ENCODE measurements at places on chromosomes 7 and 10.
A peak's percentile ranks its signal among the peaks of the same experiment; 100 is the strongest.

- DNase-seq: no peak
Observed at GRCh38 chr10:82091413-82091812, 216.4 kb downstream of the NRG3 start.

- no peak for DNase-seq
Observed at GRCh38 chr10:76192694-76193320, 761.4 kb downstream of the LRMDA start.

- DNase-seq: no peak
Observed at GRCh38 chr10:89389254-89389653, 3.2 kb upstream of the IFIT1 start.

- DNase-seq: no peak
Observed at GRCh38 chr7:90532231-90532929, 62.9 kb downstream of the PTTG1IP2 start.

- DNase-seq: no peak
Observed at GRCh38 chr10:68099736-68100135, 9.6 kb upstream of the MYPN start.

DNA sequence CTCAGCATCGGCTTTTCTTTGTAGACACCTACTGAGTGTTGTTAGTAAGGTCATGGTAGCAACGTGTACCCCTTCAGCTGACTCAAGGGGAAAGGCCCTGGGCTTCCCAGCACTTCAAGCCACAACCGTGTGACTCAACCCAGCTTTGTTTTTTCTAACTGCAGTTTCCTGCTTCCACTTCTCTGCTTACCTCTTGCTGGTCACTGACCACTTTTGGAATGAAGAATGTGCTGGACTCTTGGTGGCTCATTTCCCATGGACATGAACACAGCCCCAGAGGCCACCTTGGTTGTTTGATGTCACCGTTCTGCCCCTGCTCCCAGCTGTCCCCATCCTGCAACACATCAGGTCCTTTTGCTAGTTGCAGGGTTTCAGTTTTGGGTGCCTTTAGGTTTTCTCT lies 69.5 kb upstream of the ZNF438 start:
- DNase-seq: peak; percentile 51

DNA sequence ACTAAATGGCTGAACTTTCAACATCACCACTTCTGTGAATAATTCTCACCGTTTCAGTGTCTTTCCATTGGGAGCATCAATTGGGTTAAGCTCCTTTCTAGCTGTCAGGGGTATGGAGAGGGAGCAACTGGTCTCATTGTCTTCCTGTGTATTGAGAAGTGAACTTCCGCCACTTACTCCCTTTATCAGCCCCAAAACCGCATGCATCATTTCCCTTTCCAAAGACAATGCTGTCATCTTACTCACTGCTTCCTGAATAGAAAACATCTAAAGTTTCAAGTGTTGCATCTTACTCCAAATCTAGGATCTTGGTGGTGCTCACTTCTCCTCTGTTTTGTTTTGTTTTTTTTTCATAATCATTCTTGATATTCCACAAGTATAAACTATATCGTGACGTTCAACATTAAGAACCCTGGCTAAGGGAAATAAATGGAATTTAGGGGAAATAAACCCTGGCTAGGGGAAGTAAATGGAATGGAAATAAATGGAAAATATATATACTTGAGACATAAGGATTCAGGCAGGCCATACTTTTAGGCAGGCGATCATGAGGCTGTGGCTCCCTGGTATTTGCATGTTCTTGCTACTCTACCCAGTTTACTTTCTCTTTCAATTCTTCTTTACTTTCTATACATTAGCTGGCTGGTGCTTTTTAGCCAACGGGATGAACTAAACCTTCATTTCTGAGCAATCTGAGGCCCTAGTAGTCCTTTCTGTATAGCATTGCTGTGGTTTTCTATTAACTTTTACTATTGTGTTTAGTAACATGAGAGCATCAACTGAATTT lies 371.9 kb downstream of the BMPER start:
- DNase-seq: no peak

- no peak for DNase-seq
Observed at GRCh38 chr10:88120599-88121333, 257.3 kb downstream of the PTEN start.

DNA sequence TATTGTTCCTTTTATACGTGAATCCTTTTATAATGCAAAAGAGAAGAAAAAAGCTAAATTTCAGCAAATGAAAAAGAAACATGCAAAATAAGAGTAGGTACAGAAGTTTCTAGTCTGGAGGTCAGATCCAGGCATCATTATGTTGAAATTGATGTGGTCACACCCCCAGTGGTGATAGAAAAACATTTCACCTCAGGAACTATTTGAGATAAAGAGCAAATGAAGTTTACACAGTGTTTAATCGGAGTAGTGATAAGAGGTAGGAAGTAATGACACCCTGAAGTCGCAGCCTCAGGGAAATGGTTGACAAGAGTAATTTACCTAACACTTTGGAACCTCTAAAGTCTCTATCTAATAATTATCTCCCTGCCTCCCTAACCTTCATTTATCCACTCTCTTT lies 536.0 kb upstream of the STEAP1 start:
- no peak for DNase-seq

DNA sequence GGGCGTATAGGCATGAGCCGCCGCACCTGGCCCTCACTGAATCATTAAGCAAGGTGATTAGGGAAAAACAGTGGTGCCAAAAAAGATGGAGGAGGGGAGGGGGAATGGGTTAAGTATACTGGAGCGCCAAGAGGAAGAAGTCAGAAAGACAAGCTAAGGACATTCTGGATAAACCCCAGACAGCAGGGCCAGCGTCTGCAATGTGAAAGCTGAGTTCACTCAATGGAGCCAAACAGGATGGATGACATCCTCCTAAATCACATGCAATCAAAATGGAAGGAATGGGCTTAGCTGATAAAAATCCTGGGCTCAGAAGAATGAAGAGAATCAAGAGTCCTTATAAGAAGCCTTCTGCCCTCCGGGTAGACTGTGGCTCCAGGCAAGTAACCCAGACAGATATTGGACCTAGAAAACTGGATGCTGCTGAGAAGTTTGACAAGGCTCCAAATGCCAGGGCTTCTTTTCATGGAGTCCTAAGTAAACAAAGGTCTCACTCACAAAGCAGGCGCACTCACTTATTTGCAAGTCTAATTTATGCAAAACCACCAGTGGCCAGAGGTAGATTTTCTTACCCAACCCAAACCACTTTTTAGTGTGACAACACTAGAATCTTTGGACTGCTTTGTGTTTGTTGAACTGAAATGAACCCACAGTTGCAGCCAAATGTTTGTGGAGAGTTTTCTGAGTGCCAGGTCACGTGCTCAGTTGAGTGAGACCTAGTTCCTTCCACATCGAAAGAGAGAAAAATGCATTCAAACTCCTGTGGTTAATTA lies 519.1 kb upstream of the AUTS2 start:
- DNase-seq: no peak

- no peak for DNase-seq
Observed at GRCh38 chr7:128052404-128052803, 21.2 kb upstream of the LRRC4 start.

DNA sequence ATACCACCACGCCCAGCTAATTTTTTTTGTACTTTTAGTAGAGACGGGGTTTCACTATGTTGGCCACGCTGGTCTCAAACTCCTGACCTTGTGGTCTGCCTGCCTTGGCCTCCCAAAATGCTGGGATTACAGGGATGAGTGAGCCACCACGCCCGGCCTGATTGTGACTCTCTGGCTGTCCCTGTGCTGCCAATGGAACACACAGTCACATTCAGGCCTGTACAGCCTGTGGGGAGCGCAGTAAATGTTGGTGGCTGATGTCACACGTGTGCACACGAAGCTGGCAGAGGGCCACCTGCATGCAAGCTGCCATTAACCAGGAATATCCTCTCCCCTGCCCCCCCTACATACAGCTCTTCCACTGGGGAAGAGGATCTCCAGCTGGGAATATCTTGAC lies 22.1 kb downstream of the POLL start:
- DNase-seq: no peak

DNA sequence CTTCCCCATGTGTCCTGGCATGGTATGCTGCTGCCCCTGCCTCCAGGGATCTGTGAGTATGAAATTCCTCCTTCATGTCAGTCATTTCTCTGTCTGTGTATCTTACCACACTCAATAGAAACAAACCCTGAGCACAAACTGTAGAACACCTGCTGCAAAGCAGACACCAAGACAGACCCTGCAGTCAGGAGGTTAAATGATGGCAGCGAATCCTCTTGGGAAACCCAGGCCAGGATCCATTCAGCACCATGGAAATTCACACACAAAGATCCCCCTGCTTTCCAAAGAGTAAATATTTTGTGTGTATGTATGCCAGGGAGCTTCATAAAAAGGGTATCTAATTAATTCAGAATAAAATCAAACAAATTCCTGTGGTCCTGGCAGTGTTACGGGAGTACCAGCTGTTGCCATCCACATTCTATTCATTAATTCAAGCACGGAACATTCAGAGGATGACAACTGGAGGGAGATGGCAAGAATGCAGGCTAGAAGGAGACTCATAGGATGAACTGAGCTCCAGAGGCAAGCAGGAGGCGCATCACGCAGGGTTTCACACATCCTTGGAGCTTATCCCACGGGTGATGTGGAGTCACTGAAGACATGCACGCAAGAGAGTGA lies 14.8 kb downstream of the ITIH5 start:
- no peak for DNase-seq

- DNase-seq: no peak
Observed at GRCh38 chr10:60414877-60415585, 25.4 kb upstream of the ANK3 start.

- DNase-seq: no peak
Observed at GRCh38 chr7:125661-126060, 66.7 kb upstream of the FAM20C start.

- no peak for DNase-seq
Observed at GRCh38 chr7:47147213-47147631, 434.7 kb downstream of the TNS3 start.

GRCh38 chr10:133438711-133439273 lies 14.4 kb upstream of the SPRN start:
- DNase-seq: no peak

GRCh38 chr10:28008054-28008453 lies 9.2 kb upstream of the ODAD2 start:
- DNase-seq: no peak

- no peak for DNase-seq
Observed at GRCh38 chr7:72453471-72453870, 41.3 kb upstream of the CALN1 start.

GRCh38 chr7:100789055-100789454 lies 38.3 kb downstream of the EPHB4 start:
- no peak for DNase-seq

DNA sequence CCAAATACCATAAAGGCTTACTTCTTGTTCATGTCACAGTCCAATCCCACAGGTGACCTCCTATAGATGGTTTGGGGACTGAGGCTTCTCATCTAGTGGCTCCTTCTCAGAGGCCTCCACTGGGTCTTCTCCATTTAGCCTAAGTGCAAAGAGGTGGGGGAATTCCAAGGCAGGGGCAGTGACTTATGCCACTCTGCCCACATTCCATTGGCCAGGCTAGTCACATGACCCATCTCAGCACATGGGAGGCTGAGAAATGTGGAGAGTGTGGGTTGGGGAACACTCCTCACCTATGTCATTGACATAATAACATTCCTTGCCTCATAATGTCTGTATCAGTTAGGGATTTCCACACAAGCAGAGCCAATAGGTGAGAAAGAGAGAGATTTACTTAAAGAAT lies 104.3 kb upstream of the PLXNA4 start:
- no peak for DNase-seq

DNA sequence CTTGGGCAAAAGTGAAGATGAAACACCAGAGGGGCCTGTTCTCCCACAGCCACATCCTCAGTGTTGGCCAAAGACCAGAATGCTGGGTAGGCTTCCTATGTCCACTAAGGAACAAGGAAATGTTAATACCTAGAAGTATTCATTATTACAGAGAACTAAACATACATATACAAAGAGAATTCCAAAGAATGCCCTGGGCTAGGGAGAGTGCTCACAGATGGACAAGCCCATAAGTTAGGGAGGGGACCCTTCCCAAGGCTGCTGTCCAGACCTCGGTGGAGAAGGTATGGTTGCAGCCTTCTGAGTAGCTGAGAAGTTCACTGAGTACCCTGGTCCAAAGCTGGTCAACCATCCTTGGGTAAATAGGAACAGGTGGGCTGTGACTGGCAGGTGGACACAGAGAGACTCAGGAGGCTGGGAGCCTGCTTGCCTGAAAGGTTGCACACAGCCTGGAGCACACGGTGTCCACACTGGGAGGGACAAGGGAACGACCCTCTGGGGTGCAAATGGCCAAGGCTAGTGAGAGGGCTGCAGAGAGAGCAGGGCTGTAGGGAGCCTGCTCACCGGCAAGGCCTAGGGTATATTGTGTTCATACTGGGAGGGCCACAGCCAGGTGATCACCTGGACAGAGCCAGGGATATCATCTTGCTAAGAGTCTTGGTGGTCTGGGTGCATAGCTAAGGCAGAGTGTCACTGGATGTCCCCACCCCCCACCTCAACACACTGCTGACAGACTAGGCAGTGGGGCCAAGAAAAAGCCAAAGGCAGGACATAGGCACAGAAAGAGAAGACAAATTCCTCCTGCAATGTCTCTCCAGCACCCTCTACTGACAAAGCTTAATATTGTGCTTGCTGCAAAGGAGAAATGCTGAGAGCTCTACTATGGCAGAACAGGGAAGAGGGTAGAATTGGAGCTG lies 40.3 kb downstream of the CPVL start:
- DNase-seq: no peak

DNA sequence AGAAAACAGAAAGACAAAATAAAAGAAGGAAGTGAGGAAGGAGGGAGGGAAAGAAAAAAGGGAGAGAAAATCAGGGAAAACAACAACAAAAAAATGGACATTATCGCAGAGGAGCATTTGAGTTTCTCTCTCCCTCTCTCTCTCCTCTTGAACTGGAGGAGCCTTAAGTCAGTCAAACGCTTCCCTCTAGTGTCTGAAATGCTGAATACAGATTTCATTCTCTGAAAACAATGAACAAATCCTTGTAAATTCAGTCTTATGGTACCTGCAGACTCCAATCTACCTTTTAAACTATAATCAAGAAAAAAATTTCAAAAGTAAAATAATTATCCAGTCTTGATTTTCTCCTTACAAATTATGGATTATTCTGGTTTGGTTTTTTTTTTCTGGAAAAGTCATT lies 89.2 kb upstream of the PFKP start:
- no peak for DNase-seq

Measured in stimulated activated CD8-positive, alpha-beta memory T cell treated with anti-CD3 and anti-CD28 coated beads, Interleukin-2, amount 100 ng/mL, for 48 hours (primary cell).